H7 (cell line): ENCODE measurements at places on chromosomes 6 and 20. TPM values are rescaled to one million over a fixed set of nuclear protein-coding genes. Genes with fewer than 3 reads are reported as not detected.

DNA sequence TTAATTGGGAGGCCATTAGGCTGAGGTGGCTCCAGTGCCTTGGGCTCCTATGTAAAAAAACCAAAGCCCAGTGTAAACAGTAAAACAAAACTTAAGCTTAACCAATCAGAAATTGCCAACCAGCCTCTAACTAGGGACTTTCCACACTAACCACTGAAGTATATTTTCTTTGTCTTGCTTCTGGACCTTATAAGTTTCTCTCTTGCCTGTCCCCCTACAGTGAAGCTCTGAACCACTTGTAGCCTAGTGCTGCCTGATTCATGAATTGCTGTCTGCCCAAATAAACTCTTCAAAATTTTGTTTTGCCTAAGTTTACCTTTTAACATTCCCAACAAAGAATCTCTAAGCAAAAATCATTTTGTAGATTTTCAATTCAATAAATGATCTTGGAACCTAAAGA is 28.2 kb downstream of the POPDC3 start:
- DNase-seq, result no peak

DNA sequence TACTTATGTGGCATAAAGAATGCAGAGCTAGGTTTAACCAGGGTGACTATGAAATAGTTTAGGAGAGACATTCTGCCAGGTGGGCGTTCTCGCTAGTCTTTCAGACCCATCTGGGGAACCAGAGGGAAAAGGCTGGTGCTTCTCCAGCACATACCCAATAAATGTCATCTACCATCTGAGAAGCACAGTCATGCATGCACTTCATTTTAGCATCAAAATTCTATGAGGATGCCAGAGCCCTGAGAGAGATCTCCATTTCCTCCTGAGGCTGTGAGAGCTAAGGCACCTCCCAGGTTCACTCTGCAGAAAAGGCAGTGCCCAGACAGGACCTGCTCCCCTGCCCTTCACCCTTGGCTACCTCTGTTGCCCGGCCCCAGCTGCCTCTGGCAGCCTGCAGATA is 231.7 kb upstream of the PRND start:
- no peak for DNase-seq

GRCh38 chr20:46954490-46955038 is 59.9 kb downstream of the EYA2 start:
- DNase-seq, result no peak

- peak; percentile 14 for DNase-seq
Measured at GRCh38 chr20:10448270-10449156, 13.4 kb downstream of the SLX4IP start.

DNA sequence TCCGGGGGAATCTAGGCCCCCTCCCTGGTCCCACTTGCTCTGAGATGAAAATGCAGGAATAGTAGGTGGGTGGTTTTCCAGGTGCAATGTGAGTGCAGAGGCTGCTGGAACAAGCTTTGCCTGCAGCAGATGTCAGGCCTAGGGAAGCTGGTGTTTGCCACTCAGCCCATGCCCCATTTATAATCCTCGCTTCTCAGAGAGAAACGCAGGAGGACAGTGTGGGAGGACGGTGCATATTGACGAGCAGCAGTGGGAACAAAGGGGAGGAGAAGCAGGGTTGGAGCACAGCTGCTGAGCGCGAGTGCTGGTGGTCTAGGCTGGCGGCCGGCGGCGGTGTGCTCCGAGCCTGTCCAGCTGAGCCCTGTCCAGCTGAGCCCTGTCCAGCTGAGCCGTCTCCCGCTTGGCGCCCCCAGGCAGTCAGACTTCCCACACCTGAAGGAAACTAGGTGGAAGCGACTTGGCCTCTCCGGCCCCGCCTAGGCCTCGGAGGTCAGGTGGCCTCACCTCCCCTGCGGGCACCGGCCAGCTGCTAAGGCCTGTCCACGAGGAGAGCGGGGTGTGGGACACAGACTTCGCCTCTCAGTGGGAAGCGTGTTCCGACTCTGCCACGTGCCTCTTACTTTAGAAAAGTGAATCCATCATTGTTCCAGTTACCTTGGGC is 49.7 kb upstream of the FRMD1 start:
- DNase-seq, result peak; percentile 46

DNA sequence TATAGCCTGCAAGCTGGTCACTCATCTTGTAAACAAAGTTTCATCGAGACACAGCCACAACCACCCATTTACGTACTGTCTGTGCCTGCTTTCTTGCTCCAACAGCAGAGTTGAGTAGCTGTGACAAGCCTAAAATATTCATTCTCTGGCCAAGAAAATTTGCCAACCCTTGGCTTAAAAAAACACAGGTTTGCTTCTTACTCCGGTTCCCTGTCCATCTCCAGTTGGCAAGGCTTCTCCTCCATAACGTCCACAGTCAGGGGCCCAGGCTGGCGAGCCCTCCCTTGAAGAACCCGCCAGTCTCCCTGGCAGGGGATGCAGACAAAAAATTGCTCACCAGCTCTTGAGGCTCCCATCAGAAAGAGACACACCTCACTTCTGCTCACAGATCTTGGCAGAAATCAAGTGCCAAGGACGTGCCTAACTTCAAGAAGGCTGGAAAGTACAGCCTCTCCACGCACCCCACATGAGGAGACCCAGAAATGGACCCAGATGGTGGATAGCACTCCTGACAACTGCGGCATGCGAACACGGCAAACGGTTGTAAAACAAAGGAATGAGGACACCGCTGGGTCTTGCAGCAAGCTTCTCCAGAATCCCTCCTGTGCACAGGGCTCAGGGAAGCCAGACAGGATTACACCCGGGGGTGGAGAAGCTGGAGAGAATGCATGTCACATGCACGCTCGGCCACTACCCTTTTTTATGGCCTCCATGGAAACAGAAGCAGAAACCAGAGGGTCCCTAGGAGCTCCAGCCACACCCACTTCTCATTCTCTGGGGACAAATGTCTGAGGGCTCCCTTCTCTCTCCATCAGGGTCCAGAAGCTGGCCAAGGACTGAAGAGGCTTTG is 59.8 kb upstream of the SIRPA start:
- DNase-seq, result no peak

- no peak for DNase-seq
Measured at GRCh38 chr6:158654498-158654897, 4.6 kb downstream of the SYTL3 start.

DNA sequence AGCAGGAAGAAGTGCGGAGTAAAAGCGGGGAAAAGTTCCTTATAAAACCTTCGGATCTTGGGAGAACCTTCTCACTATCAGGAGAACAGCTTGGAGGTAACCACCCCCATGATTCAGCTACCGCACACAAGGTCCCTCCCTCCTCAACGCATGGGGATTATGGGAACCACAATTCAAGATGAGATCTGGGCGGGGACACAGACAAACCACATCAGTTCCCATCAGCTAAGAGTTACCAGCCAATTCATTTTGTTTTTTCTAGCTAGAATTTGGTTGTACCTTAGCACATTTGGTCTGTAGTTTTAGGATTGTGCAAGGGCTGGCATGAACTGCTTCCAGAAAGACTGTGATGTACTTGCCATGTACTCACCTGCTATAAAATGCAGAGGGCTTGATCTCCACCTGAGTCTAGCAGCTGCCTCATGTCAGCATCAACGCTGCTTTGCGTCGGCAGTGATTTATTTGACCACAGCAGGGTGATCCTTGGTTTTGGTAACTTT is 94.7 kb upstream of the SLC2A12 start:
- DNase-seq, result no peak

DNA sequence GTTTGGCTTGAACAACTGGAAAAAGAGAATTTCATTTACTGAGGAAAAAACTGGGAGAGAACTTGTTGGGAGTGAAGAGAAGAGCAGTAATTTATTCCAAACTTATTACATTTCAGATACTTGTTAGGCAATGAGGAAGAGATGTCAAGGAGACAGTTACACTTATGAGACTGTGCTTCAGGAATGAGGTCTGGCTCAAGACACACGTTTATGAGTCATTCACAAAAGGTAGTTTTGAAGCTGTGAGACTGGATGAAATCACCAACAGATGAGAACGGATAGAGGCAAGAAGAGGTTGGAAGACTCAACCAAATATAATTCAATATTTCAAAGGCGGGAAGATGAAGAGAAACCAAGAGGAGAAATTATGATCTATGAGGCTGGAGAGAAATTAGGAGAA is 70.6 kb upstream of the DEFB112 start:
- no peak for DNase-seq

GRCh38 chr6:153024709-153025017 is 22.2 kb upstream of the MTRF1L start:
- DNase-seq, result no peak

DNA sequence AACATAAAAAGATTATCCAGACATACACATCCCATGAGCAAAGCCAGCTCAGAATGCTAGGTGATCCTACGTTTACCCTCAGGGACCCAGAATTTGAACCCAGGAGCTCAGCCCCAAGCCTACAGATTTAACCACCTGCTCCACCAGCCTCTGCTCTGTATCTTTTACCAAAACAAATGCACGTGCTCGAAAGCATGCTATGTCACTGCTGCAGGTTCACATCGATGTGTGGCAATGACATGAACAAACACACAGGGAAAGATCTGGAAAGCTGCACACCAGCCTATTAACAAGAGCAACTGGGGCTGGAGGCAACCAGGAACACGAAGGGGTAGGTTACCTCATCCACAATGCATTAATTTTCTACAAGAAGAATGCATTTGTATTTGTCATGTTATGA is 32.1 kb downstream of the PREX1 start:
- DNase-seq, result no peak

The OPN5 gene
- not detected in 2 replicates for total RNA-seq
